CD4-positive, alpha-beta T cell (primary cell): ENCODE measurements at places on chromosomes 12 and 14.

DNA sequence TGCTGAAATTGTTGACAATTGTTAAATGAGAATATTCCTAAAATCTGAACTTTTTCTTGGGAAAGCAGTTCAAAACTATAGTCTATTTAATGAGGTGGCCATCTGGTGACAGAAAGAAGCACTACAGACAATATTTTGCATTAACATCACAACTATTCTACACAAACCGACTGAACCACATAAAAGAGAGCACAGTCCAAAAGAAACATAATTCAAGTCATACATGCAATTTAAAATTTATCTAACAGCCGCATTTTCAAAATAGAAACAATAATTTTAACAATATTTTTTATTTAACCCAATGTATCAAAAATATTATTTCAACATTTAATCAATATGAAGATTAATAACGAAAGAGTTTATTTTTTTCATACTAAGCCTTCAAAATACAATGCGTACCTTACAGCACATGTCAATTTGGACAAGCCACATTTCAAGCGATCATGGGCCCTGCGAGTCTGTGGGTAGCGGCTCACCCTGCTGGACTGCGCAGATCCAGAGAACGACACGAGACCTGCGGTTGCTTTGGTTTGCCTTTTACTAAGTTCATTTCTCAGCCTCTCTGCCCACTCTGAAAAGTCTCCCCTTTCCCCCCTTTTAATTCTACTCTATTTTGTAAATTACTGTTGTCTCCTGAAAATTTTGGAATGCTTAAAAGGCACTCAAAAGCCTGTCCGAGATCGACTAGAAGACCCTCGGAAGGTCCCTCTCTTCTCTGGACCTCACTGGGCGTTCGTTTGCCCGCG lies 947 bp upstream of the LRRC9 start:
- no peak for DNase-seq
- H3K4me3 ChIP-seq = peak overlapping the region; percentile 47
- peaks cover 12% of the 10 kb centered on the region for H3K4me1 ChIP-seq
- H3K36me3 ChIP-seq = no peaks in the 10 kb centered on the region
- H3K27ac ChIP-seq = no peak overlapping the region
- H3K27me3 ChIP-seq = peaks cover 12% of the 10 kb centered on the region

DNA sequence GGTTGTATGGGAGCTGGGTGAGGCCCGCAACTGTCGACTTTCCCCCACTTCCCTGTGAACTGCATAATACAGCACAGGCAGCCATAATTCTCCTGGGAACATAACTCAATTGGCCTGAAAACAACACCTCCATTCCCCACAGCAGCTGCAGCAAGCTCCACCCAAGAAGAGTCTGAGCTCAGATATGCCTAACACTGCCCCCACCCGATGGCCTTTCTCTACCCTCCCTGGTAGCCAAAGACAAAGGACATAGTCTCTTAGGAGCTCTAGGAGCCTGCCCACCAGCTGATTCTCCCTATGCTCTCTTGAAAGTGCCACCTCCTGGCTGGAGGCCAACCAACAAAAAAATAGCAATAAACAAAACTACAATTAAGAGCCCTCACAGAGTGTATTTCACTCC lies 542.7 kb upstream of the LMO3 start:
- H3K4me3 ChIP-seq = no peak overlapping the region
- H3K27ac ChIP-seq = no peak overlapping the region
- H3K4me1 ChIP-seq = no peaks in the 10 kb centered on the region
- no peaks in the 10 kb centered on the region for H3K36me3 ChIP-seq

DNA sequence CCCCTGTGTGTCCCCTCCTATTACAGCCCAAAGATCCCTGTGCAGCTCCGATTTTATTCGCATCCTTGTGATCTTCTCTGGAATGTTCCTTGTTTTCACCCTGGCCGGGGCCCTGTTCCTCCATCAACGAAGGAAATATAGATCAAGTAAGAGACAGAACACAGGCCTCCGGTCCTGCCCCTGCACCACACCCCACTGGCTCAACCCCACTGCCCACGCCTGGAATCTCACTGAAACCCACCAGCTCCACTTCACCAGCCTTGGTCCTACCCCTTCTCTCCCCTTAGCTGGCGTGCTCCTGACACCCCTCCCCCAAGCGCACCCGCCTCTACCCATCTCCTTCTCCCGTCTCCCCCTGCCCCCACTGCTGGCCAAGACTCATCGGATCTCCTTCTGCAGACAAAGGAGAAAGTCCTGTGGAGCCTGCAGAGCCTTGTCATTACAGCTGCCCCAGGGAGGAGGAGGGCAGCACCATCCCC lies 934 bp upstream of the TAPBPL start:
- peaks cover 77% of the 10 kb centered on the region for H3K4me1 ChIP-seq
- H3K27ac ChIP-seq = peak overlapping the region; percentile 99
- H3K27me3 ChIP-seq = no peaks in the 10 kb centered on the region
- H3K36me3 ChIP-seq = peaks cover 57% of the 10 kb centered on the region

DNA sequence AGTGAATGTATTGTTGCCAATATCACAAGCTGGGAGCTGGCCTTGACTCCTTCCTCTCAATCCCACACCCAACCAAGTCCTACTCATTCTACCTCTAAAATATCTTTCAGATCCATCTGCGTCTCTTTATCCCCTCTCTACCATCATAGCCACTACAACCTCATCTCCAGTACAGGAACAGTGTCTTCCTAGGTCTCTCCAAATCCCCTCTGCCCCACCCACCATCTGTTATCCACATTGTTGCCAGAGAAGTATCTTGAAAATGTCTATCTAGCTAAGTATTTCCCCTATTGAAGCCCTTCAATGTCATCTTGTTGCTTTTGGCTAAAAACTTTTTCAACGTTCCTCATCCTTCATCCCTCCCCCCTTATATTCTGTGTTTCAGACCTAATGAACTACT lies 244.7 kb downstream of the C12orf75 start:
- no peaks in the 10 kb centered on the region for H3K36me3 ChIP-seq
- no peak overlapping the region for H3K4me3 ChIP-seq
- no peaks in the 10 kb centered on the region for H3K27me3 ChIP-seq
- no peaks in the 10 kb centered on the region for H3K4me1 ChIP-seq
- H3K27ac ChIP-seq = no peak overlapping the region
- DNase-seq = no peak

DNA sequence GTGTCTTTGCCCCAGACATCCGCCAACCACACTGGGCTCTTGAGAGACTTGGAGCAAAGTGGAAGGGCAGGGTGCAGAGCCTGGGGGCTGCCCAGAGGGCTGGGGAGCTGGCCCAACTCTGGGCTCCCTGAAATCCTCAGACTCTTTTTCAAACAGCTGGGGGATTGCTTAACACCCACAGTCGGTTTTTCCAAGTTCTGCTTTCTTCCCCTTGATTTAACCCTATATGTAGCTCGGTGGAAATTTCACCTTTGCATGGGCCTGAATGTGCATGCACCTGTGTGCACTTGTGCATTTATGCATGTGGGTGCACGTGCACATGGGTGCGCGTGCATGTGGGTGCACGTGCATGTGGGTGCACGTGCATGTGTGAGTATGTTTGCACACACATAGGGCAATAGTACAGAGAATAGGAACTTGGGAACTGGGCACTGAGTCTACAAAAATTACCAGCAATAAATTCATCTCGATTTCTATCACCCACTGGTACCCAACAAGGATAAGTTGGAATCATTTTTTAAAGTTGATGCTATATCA lies 52.3 kb upstream of the RFLNA start:
- no peaks in the 10 kb centered on the region for H3K36me3 ChIP-seq
- H3K4me1 ChIP-seq = no peaks in the 10 kb centered on the region
- H3K27ac ChIP-seq = no peak overlapping the region
- no peak for DNase-seq

DNA sequence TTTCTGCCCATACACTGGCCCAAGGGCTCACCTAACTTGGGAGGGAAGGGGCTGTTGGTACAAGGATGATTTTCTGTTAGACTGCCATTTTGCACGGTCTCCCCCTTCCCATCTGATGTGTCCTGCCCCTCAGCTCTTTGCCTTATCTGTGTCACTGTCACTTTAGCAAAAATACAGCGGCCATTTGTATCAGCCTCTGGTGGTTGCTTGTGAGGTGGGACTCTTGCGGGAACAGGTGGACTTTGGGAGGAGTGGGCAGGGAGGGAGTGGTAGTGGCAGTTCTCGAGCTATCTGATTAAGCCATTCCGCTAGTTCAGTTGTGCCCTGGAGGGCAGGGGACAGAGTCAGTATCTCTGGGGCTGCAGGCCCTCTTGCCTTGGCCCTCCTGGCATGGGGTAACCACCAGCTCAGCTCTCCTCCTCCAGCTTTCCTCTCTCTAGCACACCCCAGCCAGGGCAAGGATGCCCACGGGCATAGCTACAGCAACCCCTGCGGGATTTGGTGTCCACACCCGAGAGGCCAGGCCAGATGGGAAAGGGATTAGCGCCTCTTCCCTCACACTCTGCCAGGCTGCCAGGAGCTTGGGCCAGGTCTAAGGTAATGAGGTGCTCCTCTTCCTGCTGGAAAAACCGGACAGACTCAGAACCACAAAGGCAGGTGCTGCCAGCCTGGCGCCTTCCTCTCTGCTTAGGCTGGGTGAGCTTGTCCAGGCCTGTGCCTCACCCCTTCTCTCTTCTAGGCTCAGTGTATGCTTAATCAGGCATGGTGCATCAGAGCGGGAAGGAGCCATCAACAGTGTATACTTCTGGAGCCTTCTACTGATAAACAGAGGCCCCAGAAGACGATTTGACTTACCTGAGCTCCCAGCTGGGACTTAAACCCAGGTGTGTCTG lies 8.7 kb downstream of the SLC48A1 start:
- H3K27me3 ChIP-seq = no peaks in the 10 kb centered on the region
- peaks cover 40% of the 10 kb centered on the region for H3K36me3 ChIP-seq
- peaks cover 11% of the 10 kb centered on the region for H3K4me1 ChIP-seq
- DNase-seq = no peak
- H3K27ac ChIP-seq = no peak overlapping the region
- no peak overlapping the region for H3K4me3 ChIP-seq

GRCh38 chr12:27012239-27012981 lies 1.8 kb downstream of the TM7SF3 start:
- H3K4me1 ChIP-seq = peaks cover 25% of the 10 kb centered on the region
- no peak overlapping the region for H3K4me3 ChIP-seq
- DNase-seq = no peak
- H3K36me3 ChIP-seq = no peaks in the 10 kb centered on the region
- no peak overlapping the region for H3K27ac ChIP-seq

GRCh38 chr12:132117558-132117875 lies 26.6 kb downstream of the DDX51 start:
- H3K36me3 ChIP-seq = peaks cover 42% of the 10 kb centered on the region
- no peaks in the 10 kb centered on the region for H3K27me3 ChIP-seq
- H3K27ac ChIP-seq = no peak overlapping the region
- DNase-seq = no peak
- H3K4me3 ChIP-seq = no peak overlapping the region

DNA sequence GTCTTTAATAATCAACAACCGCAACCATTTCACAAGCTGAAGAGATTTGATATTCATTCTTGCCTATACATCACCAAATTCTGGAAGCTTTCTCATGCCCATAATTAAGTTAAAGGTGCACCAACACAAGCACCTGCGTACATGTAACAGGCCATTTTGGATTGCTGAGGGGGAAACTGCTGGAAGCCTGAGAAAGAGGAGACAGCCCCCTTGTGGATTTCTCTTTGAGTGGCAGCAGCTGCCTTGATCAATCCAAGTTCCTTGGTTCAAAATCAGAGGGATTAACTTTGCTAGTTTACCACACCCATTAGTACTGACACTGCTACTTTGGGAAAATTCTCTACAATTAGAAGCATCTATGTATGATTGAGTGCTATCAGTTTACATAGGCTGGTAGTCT lies 321.1 kb downstream of the NOVA1 start:
- H3K27me3 ChIP-seq = no peaks in the 10 kb centered on the region
- H3K36me3 ChIP-seq = no peaks in the 10 kb centered on the region
- no peaks in the 10 kb centered on the region for H3K4me1 ChIP-seq

GRCh38 chr14:104326848-104327247 lies 188.5 kb downstream of the KIF26A start:
- H3K27me3 ChIP-seq = no peaks in the 10 kb centered on the region
- H3K4me1 ChIP-seq = no peaks in the 10 kb centered on the region
- H3K4me3 ChIP-seq = no peak overlapping the region
- H3K27ac ChIP-seq = no peak overlapping the region
- H3K36me3 ChIP-seq = no peaks in the 10 kb centered on the region
- no peak for DNase-seq

- no peak overlapping the region for H3K27ac ChIP-seq
- no peak overlapping the region for H3K4me3 ChIP-seq
- H3K27me3 ChIP-seq = no peaks in the 10 kb centered on the region
- DNase-seq = no peak
Observed at GRCh38 chr12:121718653-121719239, 6.2 kb downstream of the TMEM120B start.

DNA sequence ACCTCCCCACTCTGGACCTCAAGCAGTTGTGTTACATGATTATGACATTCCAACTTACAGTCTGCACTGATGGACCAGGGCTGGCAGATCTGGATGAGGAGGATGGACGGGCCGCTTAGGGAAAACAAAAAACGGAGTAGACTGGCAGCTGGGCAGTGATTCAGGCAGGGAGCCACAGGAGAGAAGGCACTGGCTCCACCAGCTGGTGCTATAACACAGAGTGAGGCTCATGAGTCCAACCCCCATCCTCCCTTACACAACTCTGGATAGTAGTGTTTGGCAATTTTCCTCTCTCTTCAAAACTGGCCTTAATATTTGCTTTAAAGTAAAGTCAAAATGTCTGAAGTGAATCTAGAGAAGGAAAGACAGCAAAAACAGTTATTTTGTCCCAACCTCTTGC lies 9.7 kb upstream of the RIC8B start:
- no peaks in the 10 kb centered on the region for H3K36me3 ChIP-seq
- DNase-seq = no peak
- H3K4me1 ChIP-seq = peaks cover 13% of the 10 kb centered on the region
- H3K27ac ChIP-seq = no peak overlapping the region
- no peaks in the 10 kb centered on the region for H3K27me3 ChIP-seq

DNA sequence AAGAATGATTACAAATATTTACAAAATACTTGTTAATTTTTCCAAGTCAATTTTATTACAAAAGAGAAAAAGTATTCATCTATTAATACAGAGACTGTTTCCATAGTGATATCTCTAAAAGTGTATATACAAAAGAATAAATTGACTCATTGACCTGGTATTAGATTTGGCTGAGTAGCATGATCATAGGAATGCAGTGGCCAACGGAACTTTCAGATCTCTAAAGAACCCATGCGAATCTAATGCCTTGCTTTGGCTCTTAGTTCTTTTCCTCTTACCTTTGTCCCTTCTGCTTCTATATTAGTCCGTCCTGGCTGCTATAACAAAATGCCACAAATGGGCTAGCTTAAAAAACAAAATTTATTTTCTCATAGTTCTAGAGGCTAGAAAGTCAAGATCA lies 717.8 kb downstream of the TMTC2 start:
- no peak overlapping the region for H3K4me3 ChIP-seq
- no peak overlapping the region for H3K27ac ChIP-seq
- H3K36me3 ChIP-seq = no peaks in the 10 kb centered on the region

- peaks cover 2% of the 10 kb centered on the region for H3K27me3 ChIP-seq
- H3K36me3 ChIP-seq = peaks cover 18% of the 10 kb centered on the region
- H3K27ac ChIP-seq = no peak overlapping the region
- H3K4me3 ChIP-seq = no peak overlapping the region
- no peaks in the 10 kb centered on the region for H3K4me1 ChIP-seq
Observed at GRCh38 chr12:125092108-125092871, 27.1 kb downstream of the AACS start.
